Activated T-helper 1 cell treated with Interleukin-2 at 50 U/mL for 16 hours (primary cell): ENCODE measurements at places on chromosomes 1 and 21.

DNA sequence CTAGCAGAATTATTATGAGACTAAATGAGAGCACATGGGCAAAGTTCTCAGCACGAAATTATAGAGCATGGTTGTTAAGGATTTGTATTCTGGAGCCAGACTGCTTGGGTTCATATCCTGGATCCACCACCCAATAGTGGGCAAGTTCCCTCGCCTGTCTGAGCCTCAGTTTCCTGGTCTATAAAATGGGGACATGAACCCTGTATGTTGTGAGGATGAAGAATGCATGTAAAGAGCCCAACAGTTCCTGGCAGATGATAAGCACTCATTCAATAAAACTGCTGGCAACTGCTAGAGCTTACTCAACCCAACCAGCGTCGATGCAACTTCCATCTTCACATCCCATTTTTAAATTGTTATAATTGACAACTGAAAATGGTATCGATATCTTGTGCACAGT is 47.2 kb upstream of the ZBTB40 start:
- no peak for DNase-seq

- DNase-seq = no peak
Measured at GRCh38 chr1:247274605-247275256, 18.9 kb downstream of the VN1R5 start.

- DNase-seq = no peak
Measured at GRCh38 chr1:178155481-178156255, 61.8 kb downstream of the RASAL2 start.

GRCh38 chr1:1219341-1219740 is 5.4 kb upstream of the TNFRSF4 start:
- no peak for DNase-seq

DNA sequence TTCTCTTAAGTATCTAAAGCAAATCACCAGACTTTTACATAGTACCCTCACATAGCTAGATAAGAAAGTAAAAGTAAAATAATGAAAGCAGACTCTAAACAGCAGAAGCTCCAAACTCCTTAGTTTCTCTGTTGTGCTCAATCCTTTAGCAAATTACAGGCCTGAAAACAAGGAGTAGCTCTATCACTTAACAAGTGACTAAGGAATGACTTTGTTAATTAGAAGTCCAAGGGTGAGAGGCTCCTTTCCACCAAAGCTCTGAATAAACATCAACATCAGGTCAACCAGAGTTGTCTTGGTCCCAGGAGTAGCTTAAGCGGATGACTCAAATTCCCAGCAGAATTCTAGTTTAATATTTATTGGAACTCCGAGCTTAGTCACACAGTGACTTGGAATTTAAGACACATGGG is 5.9 kb downstream of the NRIP1 start:
- DNase-seq = no peak

DNA sequence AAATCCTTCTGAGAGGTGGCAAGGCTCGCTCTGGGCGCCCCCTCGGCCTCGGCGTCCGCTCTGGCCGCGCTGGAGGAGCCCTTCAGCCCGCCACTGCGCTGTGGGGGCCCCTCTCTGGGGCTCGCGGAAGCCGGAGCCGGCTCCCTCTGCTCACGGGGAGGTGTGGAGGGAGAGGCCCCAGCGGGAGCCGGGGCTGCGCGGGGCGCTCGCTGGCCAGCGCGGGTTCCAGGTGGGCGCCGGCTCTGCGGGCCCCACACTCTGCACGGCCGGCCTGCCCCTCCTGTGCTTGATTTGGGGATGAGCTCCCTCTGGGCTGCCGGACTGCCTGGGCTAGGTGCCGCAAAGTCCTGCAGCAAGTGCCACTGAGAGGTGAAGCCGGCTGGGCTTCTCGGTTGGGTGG is 1260.7 kb upstream of the PRMT6 start:
- no peak for DNase-seq

DNA sequence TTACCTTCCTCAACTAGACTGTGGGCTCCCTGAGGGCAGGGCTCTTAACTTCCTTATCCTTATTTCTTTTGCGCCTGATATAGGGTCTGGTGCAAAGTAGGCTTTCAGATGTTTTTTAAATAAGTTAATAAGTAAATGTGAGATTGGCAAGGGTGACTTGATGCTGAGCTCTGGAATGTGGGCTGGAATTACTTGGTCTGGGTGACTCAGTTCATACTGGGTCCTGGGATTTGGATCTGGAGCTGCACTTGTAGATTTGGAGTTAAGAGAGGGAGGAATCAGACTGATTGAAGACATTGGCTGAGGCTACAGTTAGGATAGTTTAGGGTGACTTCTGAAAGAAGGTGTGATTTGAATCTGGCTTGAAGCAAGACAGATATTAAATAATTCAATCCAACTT is 190.9 kb downstream of the GIPC2 start:
- no peak for DNase-seq

DNA sequence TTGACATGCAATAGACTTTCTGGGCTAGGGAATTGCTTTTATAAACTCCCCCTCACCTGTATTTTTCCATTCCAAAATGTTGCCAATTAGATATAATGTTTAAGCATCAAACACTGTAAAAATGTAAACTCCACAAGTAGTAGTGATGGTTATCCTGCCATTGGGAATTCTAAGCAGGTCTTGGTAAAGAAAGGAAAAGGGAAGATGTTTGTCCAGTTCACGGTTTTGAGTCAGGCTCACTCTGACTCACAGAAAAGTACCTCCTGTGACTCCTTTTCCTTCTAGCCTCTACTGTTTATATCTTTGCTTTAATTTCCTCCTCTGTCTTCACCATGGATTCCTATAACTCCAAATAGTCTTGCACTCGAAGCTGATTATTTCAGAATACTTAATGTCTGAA is 19.0 kb upstream of the PTPN14 start:
- DNase-seq = no peak

- no peak for DNase-seq
Measured at GRCh38 chr1:187413405-187414169, 584.8 kb downstream of the PLA2G4A start.

DNA sequence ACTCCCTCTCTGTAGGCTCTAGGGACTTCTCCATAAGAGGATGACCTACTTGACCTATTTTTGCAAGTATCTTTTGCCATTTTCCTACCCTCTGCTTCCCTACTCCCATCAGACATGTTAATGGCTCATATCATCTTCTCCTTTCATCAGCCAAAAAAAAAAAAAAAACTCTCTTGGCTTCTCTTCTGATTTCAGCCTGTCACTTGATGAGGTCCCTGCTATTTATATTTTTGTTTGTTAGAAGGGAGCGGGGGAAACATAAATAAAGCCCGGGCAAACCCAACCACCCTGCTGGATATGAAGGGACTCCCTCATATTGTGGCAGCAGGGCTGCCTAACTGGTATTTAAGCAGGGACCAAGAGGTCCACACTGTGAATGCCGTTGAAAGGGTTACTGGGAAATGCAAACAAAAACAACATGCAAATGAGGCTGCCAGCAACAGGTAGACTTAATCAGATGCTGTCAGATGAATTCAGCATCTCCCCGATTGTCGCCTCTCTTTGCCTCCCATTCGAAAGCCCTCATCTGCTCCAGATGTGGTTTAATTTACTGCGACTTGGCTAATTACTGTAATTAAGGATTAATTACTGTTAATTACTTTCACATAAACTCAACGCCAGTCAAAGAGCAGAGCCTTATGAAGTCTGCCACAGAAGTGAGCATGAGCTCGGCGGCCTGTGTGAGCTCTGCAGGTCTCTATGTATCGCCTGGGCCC is 172.3 kb downstream of the PBX1 start:
- no peak for DNase-seq
